ENCODE measurements at places on chromosomes 6 and 20.

DNA sequence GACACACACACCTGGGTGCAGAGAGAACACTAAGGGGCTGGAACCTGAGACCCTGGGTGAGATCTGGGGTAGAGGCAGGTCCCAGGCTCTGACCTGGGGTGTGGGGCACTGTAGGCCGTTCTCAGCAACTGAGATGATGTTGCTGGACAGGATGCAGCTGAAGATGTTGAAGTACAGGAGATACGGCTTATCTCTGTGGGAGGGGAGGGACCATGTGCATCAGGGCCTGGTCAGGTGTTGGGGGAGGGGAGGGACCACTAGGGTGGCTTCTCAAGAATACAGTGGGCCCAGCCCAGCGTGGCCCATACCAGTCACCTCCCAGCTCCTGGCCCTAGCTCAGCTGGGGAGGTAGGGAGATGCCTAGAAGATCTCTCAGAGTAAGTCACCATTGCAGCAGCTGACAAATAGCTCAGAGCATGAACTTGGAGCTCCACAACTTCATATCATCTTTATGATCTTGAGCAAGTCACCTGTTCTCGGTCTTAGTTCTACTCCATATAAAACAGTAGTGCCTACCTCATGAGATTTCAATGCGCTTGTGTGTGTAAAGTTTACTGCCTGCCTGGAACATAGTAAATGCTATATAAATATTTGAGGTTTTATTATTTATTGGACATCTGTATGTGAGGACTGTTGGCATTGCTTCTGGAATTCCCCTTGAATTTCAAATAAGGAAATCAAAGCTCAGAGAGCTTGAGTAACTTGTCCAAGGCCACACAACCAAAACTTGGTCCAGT lies 3.8 kb downstream of the SLC44A4 start:
- DNase-seq = no peak

- DNase-seq = no peak
Observed at GRCh38 chr6:15396808-15397207, 150.9 kb downstream of the JARID2 start.

DNA sequence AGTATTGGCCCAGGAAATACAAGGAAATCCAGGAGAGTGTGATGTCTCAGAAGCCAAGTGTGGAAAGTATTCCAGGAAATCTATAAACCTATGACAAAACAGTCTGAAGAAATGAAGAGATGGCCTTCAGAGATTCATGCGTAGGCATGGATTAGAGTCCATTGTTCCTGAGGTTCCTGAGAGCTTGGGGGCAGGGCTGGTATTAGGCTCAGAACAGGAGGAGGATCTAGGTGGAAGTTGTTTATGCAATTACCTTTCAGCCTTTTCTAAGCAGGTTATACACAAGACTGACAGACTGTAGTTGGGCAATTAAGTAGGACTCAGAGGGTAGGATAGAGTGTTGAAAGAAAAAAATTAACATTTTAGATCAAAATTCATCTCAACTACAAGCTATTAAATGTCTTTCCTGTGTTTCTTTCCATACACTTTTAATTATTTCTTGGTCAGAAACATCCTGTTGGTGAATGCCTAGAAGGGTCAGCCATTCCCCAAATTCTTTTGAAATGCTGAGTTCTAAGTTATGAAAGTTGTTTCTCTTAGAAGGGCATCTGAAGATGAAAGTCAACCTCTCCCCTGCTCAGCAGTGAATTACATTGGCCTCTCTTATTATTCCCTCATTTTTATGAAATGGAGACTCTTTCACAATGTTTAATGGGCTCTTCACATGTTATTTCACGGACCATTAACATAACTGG lies 201.2 kb upstream of the MYLIP start:
- DNase-seq = no peak

DNA sequence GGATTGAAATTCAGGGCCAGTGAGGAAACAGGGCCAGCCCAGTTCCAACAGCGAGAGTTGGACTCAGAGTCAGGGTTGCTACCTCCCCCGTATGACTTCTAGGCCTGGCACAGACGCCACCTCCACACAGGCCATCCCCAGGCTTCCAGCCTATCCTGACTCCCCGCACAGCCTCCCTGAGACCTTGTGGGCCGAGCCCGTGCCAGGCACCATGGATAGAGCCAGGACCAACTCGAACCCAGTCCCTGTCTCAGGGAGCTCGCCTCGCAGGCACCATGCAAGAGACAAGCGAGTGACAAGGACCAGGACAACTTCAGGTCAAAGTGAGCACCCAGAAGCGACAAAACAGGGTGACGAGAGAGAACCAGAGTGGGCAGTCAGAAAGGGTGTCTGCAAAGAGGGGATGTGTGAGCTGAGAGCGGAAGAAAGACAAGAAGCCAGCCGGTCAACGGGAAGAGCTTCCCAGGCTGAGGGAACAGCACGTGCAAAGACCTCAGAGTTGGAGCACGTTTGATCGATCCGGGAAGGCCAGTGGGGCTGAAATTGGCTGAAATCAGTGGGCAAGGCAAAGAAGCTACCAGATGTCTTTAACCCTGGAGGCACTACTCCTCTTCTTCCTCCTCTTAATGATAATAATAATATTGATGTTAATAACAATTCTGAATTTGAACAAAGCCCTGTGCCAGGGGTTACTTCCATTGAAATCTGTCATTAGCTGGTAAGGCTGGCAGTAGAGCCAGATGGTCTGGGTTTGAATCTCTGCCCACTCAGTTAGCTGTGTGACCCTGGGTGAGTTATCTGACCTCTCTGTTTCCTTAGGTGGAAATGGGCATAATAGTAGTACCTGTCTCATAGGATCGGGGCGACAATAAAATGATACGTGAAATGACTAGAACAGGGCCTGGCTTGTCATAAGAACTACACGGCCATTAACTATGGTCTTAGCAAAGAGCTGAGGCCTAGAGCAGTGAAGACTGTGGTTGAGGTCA lies 45.0 kb downstream of the KIAA1755 start:
- DNase-seq = no peak

DNA sequence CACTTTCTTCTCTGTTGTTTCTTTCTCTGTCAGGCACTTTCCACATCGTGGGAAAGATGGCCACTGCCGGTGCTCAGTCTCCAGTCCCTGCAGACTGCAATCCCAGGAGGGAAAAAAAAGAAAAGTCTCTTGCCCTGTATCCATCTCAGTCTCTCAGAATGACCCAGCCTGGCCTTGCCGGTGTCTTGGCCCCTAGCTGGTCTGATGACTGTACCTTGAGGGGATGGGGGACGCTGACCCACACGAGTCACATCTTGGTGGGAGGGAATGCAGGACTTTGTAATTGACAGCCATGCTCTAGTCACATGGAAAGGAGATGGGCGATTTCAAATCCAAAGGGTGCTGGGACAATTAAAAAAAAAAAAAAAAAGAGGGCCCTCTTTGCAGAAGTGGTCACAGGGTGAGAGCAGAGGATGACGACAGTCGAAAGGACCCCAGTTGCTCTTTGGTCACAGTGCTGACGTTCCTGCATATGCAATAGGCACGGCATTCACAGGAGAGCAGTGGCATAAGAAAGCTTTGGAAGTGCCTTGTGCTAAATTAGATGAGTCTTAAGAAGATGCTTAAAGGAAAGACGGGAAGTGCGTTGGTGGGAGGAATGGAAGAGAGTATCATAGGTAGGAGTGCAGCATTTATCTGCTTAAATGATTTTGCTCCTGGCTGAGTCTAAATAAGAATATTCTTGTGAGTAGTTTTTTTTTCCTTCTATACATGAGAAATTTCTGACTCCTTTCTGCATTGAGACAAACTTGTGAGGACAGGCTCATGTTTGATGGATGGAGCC lies 63.9 kb upstream of the AKAP12 start:
- DNase-seq = no peak

DNA sequence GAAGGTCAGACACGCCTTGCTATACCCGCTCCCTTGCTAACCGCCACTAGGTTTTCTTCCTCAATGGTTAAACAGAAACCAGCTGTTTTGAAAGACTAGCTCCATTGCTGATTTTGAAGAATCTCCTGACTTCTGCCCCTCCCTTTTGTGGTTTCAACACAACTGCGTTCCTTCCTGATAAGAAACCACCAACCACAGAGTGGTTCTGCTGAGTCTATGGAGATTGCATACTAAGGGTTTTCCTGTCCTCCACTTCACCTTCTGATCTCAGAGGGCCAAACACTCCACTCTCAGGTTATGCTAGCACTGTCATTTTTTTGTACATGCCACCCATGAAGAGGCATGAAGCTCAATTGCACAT lies 207.9 kb downstream of the MYLK4 start:
- no peak for DNase-seq

GRCh38 chr6:142935553-142936517 lies 9.1 kb downstream of the HIVEP2 start:
- DNase-seq = no peak

DNA sequence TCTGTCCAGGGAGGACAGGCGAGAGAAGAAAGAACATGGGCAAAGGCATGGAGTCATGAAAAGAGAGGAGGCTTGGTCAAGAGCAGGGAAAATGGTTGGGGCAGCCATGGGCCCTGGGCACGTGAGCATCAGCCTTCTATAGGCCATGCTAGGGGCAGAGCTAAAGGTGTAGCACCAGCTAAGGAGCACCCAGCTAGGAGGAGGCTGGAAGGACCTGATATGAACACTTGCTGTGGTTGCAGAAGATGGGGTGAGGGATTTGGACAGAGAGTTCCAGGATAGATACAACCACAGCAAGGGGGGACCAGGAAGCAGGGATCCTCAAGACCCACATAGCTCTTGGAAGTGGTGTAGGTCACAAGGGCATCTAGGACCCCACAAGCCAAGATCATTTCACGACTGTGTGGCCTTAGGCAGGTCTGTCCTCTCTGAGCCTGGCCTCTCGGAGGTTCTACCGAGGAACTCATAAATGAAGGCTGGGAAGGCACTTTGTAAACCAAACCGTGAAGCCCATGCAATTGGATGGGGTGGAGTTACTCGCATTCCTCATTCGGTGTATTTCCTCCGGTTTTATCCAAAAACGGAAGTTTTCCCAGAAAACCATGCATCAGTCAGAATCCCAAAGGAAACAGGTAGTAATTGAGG lies 74.0 kb upstream of the TOP1 start:
- DNase-seq = no peak

DNA sequence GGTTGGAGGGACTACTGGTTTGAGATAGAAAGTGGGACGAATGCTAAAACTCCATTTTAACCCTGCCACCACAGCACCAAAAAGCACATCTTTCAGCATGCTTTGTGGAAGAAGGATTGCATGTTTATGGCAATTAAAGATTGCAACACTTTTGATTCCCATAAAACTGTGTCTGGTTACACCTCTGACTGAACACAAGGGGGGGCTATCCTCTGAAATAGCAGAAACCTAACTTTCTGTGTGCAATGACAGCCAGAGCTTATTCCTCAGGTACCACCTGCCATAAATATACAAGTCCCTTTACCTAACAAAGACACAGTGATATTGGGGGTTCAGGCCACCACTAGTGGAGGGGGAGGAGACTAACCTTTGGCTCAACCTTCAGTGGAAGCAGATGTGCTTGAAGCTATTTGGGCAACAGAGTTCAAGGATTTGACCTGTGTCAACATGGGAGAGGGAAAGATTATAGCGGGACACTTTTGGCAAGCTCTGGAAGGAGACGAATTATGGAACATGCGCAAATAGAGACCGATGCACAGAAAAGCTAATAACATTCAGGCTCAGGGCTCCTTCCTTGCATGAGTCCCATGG lies 9.6 kb upstream of the PLG start:
- DNase-seq = no peak

GRCh38 chr20:33686984-33687366 lies 790 bp upstream of the E2F1 start:
- DNase-seq = no peak

- no peak for DNase-seq
Observed at GRCh38 chr6:42176981-42177380, 3.8 kb downstream of the GUCA1A start.

GRCh38 chr20:49846206-49846807 lies 33.7 kb downstream of the SLC9A8 start:
- DNase-seq = peak; percentile 30

DNA sequence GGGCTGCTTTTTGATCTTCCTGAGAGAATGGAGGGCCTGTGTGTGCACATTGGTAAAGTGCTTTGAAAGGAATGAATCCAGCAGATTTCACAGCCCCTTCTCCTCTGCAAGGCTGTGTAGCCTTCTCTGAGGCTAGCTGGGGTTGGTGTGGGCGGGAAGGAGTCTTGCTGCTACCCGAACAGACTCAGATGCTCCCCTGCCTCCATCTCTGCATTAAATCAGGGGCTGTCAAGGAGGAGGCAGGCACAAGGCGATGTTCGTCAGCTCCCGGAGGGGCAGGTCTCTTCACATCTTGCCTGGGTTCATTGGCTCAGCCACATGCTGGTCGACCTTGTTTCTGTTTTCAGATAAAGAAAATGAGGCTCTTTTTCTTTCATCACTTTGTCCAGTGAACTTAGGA lies 291.5 kb upstream of the SULF2 start:
- no peak for DNase-seq

- no peak for DNase-seq
Observed at GRCh38 chr6:47665112-47665511, 33.3 kb upstream of the ADGRF4 start.

- no peak for DNase-seq
Observed at GRCh38 chr20:7352165-7352564, 584.7 kb downstream of the BMP2 start.

- no peak for DNase-seq
Observed at GRCh38 chr20:32986331-32986966, 17.8 kb downstream of the SUN5 start.

GRCh38 chr20:60579941-60580515 lies 621.8 kb downstream of the CDH26 start:
- no peak for DNase-seq

- DNase-seq = no peak
Observed at GRCh38 chr20:39503902-39504709, 542.0 kb downstream of the DHX35 start.

DNA sequence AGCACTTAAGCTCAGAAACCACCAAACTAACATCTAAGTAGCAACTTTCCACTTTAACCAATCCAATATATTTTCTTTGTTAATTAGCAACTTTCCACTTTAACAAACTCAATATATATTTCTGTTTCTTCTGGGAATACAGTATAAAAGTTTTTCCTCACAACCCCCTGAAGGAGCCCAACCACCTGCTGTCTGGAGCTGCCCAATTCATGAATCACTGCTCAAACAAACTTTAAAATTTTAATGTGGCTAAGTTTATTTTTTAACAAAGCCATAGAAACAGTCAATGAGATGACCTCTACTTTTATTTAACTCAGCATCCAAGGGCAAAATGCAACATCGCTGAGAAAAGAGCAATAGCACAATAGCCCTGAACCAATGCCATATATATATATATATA lies 500.1 kb downstream of the EPM2A start:
- no peak for DNase-seq

DNA sequence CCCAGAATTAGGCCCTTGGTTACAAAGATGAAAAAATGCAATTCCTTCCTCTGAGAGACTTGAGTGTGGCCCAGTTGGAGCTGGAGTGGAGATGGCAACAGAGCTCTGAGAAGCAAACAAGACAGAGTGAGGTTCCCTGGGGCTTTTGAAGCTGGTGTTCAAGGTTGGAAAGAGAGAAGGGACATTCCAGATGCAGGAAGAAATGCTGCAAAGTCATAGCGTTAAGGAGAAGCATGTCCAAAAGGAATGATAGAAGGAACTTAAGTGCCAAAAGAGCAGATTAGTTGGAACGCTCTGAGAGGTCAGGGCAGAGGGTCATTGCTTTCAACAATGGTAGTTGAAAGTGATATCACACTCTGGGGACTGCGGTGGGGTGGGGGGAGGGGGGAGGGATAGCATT lies 251.8 kb downstream of the TBC1D7 start:
- no peak for DNase-seq

All from activated T-cell treated with anti-CD3 and anti-CD28 coated beads for 1 hour (primary cell).